Brain microvascular endothelial cell (primary cell): ENCODE measurements at places on chromosomes 3 and 15.

DNA sequence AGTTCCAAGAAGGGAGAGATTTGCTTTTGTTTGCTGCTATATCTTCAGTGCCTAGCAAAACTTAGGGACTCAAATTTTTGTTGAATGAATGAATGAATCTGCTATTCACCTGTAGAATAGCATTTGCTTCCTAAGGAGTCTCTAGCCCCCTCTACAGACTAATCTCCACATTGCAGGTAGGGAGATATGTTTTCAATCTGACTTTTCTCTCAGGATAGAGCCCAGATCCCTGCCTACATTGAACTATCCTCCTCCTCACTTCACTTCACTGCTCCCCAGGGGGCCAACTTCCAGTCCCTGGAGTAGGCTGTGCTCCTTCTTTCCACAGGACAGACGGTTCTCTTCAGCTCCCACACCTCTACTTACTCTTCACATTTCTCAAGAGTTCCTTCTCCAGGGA, 81.9 kb upstream of the PTX3 start:
- DNase-seq = no peak

DNA sequence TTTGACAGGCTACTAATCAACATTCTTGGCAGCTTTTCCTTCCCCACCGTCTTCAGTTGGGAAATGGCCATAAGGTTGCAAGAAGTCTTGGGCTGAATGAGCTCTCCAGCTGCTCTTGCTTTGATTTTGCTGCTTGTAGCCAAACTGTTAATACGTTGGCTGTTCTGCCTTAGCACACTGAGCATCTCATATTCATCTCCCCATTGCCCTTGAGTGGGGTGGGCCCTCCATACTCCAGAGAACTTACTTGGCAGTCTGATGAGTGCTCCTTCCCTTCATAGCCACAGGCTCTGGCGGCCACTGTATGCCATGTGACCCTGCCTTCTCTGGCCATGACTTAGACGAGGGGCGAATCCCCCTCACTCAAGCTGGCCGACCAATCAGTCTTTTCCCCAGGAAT, 25.8 kb upstream of the PAQR5 start:
- DNase-seq = no peak

DNA sequence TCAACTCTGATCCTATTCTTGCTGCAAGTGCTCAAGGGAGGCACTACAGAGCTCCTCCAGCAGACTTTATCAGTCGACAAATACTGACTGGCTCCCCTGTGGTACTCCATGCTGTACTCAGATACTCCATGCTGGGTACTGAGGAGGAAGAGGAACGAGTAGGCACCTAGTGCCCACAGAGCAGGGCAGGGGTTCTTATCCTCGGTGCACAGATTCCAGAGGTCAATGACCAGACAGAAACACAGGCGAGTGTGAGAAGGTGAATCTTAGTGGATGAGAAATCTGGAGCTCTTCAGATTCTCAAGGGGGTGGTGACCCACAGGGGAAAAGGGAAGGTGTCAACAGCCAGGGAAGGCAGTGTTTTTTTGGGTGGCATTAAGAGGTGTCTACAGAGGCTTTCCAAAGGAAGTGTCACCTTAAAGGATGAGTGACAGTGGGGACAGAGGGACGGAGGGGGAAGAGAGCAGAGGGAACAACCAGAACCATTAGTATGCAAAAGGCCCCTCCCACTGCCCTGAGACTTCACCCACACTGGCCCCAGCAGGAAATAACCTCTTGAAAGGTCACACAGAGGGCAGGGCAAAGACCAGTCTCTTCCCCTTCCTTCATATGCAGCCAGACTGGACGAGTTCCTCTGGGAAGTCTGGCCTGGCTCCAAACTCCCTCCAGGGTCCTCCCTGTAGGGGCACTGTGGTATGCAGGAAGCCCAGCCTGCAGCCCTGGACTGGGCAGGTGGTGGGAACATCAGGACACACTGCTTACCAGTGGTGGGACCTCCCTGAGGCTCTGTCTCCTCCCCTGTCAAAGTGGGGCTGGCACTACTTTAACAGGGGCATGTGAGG, 27.5 kb downstream of the CCDC12 start:
- DNase-seq = no peak

- no peak for DNase-seq
These were observed 13.9 kb upstream of the GOLGA8M start for GRCh38 chr15:28726102-28726501.

- no peak for DNase-seq
These were observed 454.9 kb downstream of the IL5RA start for GRCh38 chr3:2655229-2655701.

DNA sequence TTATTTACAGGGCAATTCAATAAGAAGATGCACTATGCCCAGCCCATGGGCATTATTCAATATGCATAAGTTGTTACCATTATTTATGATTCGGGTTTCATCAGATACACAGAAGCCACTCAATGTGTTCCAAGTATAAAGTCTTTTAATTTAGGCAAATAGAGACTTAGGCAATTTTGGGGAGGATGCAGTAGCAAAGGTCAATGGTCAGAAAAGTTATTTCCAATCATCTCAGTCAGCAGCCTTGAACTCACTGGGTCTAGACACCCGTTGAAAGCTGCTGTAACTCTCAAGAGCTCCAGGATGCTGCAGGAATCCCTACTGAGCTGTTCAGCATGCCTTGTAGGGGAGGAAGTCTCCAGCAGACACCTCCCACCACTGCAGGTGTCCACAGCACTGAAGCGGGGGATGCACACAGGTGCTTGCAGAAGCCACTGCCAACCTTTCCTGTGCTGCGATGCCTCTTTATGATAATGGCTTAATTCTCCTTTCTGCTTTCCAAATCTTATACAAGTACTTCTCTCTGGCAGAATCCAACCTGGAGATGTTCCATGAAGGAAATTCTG, 155.0 kb upstream of the SUCLG2 start:
- no peak for DNase-seq

GRCh38 chr3:127844326-127844942, 22.1 kb upstream of the MGLL start:
- no peak for DNase-seq

DNA sequence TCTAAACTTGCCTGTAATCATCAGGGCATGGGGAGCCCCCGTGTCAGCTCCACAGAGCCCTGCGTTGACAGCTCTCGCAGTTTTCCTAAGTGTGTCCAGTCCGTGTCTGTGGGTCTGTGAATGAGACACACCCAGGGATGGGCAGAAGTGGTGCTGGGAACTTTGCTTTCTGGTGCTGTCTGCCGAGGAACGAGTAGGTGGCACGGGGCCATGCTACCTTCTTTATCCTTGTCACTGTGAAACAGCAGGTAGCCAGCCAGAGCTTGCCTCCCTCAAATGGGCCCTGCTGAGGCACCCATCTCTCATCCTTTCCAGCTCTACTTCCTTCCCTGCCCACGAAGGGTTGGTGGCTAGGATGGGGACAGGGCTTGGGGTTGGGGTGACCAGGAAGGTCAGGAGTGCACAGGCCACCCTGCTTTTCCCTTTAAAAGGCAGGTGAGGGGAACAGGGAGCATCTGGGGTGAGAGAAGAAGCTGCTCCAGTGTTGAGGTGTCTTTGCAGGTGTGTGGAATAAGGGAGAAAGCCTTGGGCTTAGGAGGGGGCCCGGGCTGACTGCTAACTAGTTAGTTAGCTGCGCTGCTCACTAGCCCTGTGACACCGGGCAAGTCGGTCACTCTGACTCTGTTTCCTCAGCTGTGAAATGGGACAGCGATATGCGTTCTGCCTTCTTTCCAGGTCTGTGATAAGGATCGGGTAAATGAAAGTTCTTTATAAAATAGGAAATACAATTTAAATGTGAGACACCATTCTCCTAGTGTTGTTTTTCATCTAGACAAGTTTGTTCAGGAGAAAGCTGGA, 27.9 kb downstream of the PDIA5 start:
- DNase-seq = no peak

- DNase-seq = no peak
These were observed 17.1 kb downstream of the PCNP start for GRCh38 chr3:101591071-101591470.

DNA sequence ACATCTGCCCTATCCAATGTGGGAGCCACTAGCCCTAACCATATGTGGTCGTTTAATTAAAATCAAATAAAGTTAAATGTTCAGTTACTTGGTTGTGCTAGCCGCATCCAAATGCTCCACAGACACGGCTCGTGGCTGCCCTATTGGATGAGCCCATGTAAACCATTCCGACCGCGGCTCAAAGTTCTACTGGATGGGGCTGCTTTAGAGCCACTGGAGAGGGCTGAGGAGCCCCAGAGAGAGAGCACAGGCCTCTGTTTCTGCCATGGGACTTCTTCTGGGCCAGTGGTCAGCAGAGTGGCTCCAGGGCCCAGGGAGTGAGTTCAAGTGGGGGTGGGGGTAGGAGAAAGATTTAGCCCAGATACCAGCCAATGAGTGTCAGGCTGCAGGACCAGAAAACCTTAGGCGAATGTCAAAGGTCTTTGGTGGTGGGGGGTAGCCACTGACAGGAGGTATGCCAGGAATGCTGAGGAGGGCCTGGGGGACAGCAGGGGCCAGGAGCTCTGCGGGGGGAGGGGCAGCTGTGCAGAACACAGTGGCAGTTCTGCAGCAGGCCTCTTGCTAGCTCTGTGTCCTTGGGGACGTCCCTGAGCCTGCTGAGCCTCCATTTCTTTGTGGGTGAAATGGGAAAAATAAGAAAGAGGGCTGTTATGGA, 30.1 kb downstream of the SPSB4 start:
- no peak for DNase-seq

GRCh38 chr3:124383846-124384466, 346.3 kb upstream of the UMPS start:
- no peak for DNase-seq

DNA sequence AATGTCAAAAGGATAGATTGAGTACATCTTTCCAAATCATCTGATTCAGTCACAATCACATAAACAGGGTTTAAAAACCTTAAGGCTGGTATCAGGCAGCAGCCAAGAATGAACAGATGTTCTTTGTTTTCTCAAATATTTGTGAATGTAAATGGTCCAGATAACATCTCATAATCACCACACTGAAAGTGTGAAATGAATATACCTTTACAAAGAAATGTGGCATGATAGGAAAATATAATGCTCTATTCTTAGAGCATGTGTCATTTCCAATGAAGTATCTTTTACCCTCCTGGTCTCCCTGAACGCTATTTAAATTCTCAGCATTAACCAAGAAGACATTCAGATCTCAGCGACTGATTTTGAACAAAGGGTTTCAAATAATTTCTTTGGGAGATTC, 8.8 kb upstream of the ACTC1 start:
- DNase-seq = no peak

DNA sequence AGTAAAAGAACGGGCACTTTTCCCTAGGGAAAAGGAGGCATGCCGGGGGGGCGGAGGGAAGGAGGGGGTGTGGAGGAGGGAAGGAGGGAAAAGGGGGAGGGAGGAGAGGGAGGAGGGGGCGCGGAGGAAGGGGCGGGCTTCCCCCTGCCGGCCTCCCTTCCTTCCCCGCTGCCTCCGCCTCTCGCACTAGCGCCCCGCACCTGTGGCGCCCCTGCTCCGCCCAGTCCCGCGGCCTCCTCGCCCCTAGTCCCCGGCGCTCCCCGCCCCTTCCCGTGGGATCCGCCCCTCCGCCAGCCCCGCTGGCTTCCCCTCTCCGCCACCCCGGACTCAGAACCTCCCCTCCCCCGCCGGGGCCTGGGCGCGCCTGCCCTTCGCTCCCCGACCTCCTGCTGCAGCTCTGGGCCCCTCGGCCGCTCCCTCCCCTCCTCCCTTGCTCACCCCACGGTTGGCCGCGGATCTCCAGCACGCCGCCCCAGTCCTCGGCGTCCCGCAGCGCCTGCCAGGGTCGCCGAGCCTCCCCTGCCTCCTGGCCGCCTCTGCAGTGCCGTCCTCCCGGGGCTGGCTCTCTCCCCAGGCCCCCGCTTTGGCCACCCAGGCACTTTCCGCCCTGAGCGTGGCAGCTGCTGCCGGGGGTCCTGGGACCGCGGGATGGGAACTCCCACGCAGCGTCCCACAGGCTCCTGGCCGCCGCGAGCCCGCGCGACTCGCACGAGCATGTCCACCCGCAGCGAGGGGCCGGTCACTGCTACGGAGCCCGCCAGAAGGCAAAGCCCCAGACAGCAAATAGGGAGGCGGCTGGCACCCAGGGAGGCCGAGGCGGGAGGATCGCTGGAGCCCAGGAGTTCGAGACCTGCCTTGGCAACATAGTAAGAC, 147.4 kb downstream of the TJP1 start:
- DNase-seq = no peak

DNA sequence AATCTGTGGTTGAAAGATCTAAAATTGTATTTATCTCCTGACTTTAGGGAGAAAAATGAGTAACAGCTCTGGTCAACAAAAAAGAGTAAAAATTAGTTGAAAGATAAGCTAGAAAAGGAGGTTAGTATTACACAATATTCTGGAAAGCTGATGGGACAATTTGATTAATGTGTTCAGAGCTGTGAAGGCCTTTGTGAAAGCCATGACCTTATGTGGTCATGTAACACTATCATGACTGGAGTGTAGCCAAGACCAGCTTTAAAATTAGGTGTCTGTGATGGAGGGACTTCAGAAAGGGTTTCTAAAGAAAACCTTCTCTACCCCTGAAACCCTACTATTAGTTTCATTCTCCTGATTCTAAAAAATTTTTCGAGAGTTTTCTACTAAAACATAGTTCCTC, 127.2 kb downstream of the NFKBIZ start:
- DNase-seq = no peak

- DNase-seq = no peak
These were observed 73.1 kb upstream of the HES1 start for GRCh38 chr3:194062830-194063229.
